ENCODE measurements at places on chromosomes 11 and 22. TPM values are rescaled to one million over a fixed set of nuclear protein-coding genes. Genes with fewer than 3 reads are reported as not detected.

GRCh38 chr11:3002351-3002861 is 10.3 kb upstream of the NAP1L4 start:
- H3K4me3 ChIP-seq: no peak overlapping the region
- no peaks in the 10 kb centered on the region for H3K27me3 ChIP-seq
- no peak overlapping the region for H3K27ac ChIP-seq
- H3K36me3 ChIP-seq: peaks cover 74% of the 10 kb centered on the region

DNA sequence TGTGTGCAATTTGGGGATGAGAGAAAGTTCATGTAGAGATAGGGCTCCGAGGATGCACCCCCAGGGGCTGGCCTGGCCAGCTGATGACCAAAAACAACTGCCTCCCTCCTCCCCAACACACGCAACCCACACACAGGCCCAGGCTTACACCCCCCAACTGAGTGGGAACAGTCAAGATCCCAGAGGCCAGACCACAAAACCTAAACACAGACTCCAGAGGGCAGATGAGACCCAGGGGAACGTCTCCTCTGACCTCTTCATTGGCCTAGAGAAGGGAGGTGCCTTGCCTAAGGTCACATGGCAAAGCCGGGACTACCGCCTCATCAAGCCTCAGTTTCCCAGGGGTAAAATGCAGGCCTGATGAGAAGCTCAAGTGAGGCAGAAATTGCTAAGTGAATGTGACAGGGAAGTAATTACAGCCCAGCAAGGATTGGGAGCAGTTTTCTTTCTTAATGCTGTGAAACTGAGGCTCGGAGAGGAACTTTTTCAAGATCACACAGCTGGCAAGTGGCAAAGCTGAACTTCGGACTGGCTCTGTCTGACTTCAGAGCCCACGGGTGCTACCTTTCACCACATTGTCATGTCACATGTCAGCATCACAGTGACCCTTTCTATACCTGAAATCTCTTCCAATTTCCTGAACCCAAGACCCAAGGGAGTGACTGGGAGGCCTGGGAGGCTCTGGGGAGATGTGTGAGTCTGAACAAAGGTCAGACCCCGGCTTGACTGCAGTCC is 69.9 kb upstream of the WNT11 start:
- no peak overlapping the region for H3K4me3 ChIP-seq
- H3K4me1 ChIP-seq: no peaks in the 10 kb centered on the region
- no peaks in the 10 kb centered on the region for H3K36me3 ChIP-seq
- H3K27ac ChIP-seq: no peak overlapping the region

RBMXL2 gene
- not detected for total RNA-seq

SGSM1 gene
- 2.9 TPM for total RNA-seq

DNA sequence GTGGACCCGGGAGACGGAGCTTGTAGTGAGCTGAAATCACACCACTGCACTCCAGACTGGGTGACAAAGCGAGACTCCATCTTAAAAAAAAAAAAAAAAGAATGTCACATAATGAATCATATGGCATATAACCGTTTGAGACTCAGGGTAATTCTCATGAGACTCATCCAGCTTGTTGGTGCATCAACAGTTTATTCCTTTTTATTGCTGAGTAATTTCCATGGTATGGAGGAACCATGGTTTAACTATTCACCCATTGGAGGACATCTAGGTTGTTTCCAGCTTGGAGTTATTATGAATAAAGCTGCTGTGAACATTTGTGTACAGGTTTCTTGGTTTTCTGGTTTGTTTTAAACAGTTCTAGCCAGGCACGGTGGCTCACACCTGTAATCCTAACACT is 25.3 kb downstream of the PPARA start:
- H3K27ac ChIP-seq: no peak overlapping the region
- peaks cover 15% of the 10 kb centered on the region for H3K4me1 ChIP-seq
- no peaks in the 10 kb centered on the region for H3K27me3 ChIP-seq

DNA sequence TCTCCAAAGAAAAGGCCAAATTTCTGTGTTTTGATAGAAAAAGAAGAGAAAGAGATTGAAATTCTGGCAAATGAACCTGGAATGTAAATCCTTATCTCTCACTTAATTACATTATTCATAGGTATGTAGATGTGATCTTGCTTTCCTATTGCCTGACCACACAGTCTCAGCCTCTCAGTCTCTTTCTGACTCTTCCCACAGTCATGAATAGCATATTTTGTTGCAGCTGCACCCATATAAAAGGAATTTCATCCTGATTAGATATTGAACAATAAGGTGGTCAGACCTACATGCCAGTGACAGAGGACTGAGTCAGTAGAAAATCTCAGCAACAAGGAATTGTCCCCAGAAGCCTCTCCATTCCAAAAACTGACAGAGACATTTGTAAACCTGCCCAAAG is 62.9 kb upstream of the LRRC4C start:
- no peak overlapping the region for H3K27ac ChIP-seq
- no peaks in the 10 kb centered on the region for H3K4me1 ChIP-seq
- H3K36me3 ChIP-seq: no peaks in the 10 kb centered on the region
- no peaks in the 10 kb centered on the region for H3K27me3 ChIP-seq
- H3K4me3 ChIP-seq: no peak overlapping the region

ACTN3 gene
- 0.24 TPM for total RNA-seq

TMPRSS5 gene
- 1.1 TPM for total RNA-seq

DNA sequence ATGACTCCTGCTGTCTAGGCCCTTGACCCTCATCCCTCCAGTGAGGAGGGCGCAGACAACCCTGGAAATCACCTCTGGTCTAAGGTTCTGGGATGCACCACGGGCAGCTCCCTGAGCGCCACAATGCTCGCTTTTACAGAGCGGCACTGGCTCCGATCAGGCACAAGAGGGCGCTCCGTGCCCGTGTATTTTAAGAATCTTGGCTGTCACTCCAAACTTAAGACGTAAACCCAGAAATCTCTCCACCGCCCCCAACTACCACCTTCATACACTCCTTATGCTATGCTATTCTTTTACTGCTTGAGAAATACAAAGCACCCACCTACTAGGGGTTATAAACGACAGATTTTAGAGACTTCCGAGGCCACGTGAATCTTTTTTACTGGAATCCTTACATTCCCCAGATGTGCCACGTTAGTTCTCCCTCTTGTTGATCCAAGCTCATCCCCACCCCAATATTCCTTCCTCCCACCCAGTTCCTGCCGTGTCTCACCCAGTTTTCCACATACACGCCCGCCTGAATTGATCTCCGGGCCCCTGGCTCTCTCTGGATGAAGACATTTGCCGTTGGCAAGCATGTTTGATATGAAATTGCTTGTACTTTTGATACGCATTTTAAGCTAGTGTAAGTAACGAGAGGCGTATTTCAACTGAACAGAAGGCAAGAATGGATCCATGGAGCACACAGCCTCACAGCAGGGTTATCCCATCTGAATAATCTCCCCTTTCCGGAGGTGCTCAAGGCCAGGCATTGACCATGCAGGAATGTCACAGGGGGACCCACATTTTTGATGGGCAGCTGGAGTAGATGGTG is 453.5 kb downstream of the OPCML start:
- H3K4me1 ChIP-seq: no peaks in the 10 kb centered on the region
- no peak overlapping the region for H3K27ac ChIP-seq
- peaks cover 38% of the 10 kb centered on the region for H3K27me3 ChIP-seq
- H3K4me3 ChIP-seq: no peak overlapping the region
- no peak for DNase-seq
